RCC 7860 (cell line): ENCODE measurements at places on chromosomes 6 and 20.

- DNase-seq, result no peak
These were observed 72.6 kb downstream of the SHPRH start for GRCh38 chr6:145891565-145891964.

DNA sequence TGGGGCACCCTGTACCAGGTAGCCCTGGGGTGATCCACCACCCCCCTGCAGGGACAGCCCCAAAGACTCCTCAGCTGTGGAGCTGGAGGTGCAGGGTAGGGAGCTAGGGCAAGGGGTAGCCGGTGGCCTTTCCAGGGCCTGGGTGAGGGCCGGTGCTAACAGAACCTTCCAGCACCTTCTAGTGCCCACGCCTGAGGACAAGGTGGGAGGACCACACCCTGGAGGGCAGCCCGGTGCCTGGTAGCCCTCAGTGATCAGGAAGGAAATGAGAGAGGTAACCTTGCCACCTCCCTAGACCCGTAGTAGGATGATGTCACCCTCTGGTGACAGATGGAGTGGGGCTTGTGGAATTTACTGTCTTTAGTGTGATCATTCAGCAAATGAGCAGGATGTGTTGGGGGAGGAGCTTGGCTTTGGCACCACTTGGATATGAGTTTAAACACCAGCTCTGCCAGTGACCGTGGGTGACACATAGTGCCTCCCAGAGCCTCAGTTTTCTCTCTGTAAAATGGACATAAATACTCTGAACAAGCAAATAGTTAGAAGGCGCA is 187.7 kb downstream of the NFATC2 start:
- DNase-seq, result peak; percentile 98

DNA sequence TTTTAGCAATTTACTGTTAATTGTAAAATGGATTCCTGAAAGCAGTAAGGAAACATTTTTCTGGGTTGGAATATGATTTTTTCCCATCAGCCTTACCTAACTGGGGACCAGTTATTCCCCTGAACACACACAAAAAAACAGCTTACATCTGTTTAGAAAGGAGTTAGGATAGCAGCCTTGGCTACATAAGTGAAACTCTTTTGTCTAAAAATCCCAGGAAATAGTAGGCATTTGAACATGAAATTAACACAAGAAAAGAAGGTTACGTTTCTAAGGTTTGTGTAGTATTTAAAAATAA is 696.2 kb upstream of the MARCKS start:
- DNase-seq, result no peak

GRCh38 chr6:150535151-150535804 is 64.4 kb upstream of the PLEKHG1 start:
- no peak for DNase-seq

DNA sequence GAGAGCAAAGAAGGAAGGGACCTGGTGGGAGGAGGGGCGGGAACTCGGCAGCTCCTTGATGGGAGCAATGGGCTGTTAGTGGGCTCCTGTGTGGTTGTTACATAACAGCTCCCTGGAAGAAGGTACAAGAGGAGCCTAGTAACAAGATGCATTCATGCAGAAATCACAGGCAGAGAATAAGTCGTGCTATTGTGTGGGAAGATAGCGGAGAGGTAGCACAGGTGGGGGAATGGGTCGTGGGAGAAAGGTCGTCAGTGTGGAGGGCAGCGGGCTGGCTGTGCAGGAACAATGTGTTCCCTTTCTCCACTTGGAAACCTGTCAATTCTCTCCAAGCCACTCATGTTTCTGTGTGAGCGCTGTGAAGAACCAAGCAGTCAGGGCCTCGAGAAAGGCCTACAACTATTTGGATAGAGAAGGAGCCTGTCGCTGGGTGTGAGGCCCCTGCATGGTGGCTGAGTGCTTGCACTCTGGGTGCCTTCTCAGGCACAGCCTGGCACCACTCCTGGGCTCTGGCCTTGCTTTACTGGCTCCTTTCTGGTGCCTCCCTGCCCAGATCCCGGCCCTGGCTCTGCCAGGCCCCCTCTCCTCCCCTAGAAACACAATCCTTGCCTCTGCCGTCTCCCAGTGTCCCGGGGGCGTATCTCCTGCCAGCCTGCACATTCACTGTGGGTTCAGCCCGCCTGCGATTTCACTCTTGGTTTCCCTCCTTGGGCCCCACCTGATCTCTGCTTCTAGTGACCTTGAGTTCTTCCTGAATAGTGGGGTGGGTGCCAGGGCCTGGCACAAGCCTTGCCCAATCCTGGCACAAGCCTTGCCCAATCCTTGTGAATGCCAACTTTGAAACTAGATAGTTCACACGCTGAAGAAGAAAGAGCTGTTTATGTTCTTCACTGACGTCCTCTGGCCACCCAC is 7.4 kb upstream of the FGD2 start:
- no peak for DNase-seq

DNA sequence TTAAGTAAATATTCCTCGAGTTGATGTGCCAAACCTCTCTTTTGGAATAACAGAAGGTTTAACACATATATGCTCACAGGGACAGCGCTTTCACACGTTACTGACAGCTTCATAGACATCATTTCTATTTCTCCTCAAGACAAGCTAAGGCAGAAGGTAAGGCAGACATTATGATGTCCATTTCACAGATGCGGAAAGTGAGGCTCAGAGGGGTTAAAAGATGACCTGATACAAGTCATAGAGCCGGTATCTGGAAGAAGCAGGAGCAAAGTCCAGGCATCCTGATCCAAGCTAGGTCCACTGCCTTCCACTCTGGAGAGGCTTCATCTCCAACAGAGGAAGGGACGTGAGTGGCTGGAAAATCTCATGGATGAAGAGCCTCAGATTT is 86.7 kb downstream of the FOXC1 start:
- no peak for DNase-seq

GRCh38 chr6:6818078-6818639 is 229.6 kb downstream of the LY86 start:
- peak; percentile 4 for DNase-seq

- DNase-seq, result no peak
These were observed 116.3 kb upstream of the QKI start for GRCh38 chr6:163298079-163298830.

- DNase-seq, result no peak
These were observed 11.2 kb upstream of the CDK19 start for GRCh38 chr6:110826236-110827129.

- no peak for DNase-seq
These were observed 108.9 kb downstream of the VEGFA start for GRCh38 chr6:43878823-43879495.

DNA sequence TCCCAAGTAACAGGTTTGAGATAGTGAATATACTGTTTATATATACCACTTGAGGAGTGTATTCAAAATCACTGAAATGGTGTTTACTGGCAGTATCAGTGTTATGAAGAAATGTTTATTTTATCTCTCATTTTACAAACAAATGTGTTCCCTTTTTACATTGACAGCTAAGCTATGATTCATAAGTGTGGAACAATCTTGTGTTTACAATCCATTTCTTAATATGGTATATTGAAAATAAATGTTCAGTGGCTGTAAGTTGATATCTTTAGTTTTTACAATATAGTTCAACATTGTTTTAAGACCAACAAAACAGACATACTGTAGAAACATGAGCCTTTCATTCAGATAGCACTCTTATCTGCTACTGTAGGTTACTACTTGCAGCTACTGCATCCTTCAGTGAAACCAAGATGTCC is 14.3 kb downstream of the PHF3 start:
- DNase-seq, result no peak

GRCh38 chr6:73236144-73236750 is 11.0 kb upstream of the KHDC1L start:
- DNase-seq, result peak; percentile 40

GRCh38 chr6:37141281-37142049 is 28.5 kb upstream of the PIM1 start:
- DNase-seq, result no peak

- no peak for DNase-seq
These were observed 41.0 kb downstream of the C20orf203 start for GRCh38 chr20:32632461-32633354.

DNA sequence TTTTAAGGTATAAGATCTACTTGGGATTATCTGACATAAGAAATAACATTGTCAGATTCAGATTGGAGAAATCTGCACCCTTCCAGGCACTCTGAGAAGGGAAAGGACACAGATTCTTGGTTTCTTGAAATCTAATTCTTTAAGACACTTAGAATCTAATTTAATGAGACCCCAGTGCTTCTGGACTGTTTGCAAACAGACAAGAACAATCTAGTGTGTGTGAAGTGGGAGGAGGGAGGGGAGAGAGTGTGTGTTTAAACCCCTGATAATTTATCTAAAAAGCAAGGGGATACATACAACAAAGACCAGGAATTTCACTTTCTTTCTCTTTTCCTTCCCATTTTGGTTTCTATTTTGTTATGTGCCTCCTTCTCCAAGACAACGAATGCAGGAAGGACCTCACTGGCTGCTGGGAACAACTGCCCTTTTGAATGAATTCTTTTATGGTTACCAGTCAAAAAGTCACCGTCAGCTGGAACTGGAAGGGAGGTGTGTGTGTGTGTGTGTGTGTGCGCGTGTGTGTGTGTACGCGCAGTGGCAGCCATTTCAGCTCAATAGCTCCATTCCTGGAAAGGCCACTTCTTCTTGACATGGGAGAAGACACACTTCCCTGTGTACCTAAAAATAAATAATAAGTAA is 129.4 kb downstream of the BCAS1 start:
- DNase-seq, result peak; percentile 80

GRCh38 chr20:24633026-24633425 is 163.6 kb downstream of the SYNDIG1 start:
- DNase-seq, result no peak

GRCh38 chr6:115870464-115870863 is 190.2 kb downstream of the FRK start:
- DNase-seq, result no peak

DNA sequence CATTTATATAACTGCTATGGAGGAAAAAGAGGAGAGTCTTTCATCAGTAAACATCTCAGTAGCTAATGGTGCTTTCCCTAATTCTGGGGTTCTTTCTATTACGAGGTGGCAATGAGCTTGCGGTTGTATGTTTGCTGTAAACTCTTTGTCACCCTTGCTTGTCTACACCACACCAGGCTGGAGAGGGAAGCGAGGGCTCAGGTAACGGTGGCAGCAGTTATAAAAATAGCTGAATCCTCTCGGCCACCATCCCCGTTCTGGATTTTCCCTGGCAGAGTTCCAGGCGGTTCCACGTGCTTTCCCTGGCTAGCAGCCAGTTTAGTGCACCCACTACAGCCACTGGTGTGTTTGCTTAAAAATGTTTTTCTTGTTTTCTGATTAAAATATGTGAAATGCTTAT is 39.0 kb downstream of the MAS1 start:
- DNase-seq, result peak; percentile 12

- no peak for DNase-seq
These were observed 225.4 kb downstream of the CDH4 start for GRCh38 chr20:61477451-61477861.

DNA sequence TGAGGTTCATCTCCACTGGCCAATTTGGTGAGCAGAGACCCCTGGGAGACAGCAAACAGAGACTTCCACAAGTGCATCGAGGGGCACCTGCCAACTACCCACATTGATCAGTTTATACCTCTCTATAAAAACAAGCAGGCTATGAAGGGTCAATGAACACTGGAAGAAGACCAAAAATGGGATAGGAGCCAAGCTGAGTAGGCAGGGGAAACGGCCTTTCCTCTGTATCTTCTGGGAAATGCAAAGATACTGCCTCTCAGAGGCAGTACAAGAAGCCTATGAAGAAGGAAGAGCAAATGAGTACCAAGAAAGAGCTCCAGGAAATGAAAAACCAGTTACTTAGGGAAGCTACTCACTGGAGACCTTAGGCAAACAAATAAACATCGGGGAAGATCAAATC is 247.7 kb downstream of the GMDS start:
- DNase-seq, result no peak

DNA sequence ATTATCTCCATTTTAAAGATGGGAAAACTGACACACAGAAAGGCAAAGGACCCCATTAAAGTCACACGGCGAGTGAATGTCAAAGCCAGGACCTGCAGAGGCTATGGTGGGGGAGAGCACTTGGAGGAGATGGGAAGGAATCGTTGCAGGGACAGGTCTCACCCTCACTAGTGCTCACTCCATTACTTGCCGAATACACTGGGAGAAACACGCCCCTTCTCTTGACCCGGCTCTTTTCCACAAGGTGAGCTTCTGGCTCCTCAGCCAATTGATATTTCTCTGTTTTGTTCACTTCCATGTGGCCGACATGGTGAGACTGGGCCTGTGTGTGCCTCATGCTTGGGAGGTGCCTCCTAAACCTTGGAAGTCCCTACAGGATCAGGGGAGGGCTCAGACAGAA is 117.8 kb upstream of the KCNG1 start:
- DNase-seq, result no peak

DNA sequence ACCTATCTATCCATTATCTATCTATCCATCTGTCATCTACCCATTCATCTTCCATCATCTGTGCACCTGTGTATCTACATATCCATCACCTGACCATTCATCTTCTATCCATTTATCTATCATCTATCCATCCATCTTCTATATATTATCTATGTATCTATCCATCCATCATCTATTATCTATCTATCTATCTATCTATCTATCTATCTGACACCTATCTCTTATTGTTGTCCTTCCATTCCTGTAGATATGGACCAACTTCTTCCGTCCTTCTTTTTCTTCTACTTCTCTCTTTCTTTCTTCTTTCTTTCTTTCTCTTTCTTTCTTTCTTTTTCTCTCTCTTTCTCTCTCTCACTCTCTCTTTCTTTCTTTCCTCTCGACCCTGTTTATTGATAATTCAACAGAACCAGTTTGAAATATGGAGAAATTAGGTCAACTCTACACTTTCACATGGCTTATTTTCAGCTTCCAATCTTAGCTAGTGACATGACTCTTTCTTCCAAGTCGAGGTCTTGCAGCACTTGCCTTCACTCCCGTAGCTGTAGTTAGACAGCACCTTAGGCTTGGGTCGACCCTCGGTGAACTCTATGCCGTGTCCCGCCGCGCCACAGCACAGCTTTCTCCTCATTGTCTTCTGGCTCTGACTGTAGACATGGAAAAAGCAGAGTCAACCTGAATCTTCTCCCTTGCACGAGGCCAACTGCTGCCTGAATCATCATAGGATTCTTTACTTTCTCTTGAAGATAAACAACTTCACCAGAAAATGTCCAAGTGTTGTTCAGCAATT is 110.4 kb upstream of the EXOC2 start:
- no peak for DNase-seq

DNA sequence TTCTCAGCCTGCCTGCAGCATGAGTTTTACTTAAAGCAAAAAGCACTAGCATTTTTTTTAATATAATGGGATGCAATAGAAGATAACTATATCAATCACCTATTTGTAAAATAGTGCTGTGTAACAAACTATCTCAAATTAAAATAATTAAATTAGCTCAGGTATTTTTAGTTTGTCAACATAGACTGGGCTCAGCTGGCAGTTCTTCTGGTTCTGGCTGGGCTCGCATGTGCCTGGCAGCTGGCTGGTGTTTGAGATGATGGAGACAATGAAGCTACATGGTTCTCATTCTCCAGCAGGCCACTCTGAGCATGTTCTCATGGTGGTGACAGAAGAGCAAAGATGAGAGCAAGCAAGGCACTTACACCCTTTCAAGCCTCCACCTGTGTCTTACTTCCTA is 181.0 kb downstream of the PLCB1 start:
- DNase-seq, result no peak
